ENCODE measurements at places on chromosomes 6 and 20. TPM values are rescaled to one million over a fixed set of nuclear protein-coding genes. Genes with fewer than 3 reads are reported as not detected.

Gene RIPOR3
- 13.4 TPM for total RNA-seq

DNA sequence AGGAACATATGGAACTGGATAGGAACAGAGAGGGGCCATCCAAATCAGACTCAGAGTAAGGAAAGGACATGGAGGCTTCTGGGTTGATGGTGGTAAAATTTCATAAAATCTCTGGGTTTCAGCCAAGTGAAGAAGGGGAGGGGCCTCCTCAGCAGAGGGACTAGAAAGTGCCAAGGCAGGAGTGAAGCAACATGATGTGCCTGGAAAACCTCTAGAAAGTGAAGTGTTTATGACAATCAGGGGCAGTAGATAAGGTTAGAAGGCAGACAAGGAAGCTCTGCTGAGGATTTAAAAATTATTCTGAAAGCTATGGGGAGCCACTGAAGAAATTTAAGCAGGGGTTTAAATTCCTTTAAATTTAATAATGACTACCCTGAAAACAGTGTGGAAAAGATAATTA lies 126.0 kb upstream of the TENT5A start:
- DNase-seq, result no peak

GRCh38 chr20:15831201-15831600 lies 742.0 kb downstream of the KIF16B start:
- no peak for DNase-seq

GRCh38 chr6:5020142-5020541 lies 16.3 kb upstream of the RPP40 start:
- no peak for DNase-seq

DNA sequence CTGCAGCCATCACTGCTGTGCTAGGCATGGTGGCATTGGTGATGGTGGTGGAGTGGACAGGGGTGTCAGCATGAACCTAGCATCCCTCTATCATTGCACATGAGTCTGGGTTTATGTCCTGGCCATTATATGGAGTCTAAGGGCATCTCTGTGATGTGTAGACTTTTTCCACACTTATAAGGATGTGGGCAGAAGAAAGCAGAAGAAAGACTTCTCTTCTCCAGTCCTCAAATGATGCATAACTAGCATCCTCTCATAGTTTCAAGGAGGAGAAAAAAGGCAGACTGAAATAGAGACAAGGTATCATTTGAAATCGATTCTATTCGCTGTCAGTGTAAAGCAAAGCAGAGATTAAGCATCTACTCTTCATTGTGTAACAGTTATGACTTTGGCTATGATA lies 140.0 kb upstream of the ATXN1 start:
- DNase-seq, result no peak

- DNase-seq, result no peak
Measured at GRCh38 chr6:73156793-73157767, 68.2 kb downstream of the KHDC1L start.

- DNase-seq, result peak; percentile 53
Measured at GRCh38 chr6:78605909-78606446, 261.4 kb upstream of the IRAK1BP1 start.
